ENCODE measurements at places on chromosomes 5 and 9.

DNA sequence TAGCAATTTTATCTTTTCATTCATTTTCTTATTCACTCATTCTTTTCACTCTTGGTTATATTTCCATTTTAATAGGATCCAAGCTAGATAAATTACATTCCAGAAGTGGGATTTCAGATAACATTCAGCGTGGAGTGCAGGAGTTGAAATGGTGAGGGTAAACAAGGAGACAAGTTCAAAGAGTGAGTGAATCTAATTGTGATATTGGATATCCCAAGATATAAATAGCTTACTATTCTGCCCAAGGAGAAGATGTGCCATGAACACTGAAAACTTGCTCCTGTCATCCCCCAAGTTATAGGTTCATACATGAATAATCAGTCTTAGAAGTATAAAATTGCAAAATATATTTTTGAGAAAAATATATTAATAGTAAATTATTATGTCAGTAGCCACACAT lies 459.3 kb downstream of the CETN3 start:
- no peak for DNase-seq

- DNase-seq: no peak
Observed at GRCh38 chr5:135309391-135310327, 89.4 kb downstream of the MACROH2A1 start.

- no peak for DNase-seq
Observed at GRCh38 chr9:4859035-4859434, 66.3 kb downstream of the RCL1 start.

DNA sequence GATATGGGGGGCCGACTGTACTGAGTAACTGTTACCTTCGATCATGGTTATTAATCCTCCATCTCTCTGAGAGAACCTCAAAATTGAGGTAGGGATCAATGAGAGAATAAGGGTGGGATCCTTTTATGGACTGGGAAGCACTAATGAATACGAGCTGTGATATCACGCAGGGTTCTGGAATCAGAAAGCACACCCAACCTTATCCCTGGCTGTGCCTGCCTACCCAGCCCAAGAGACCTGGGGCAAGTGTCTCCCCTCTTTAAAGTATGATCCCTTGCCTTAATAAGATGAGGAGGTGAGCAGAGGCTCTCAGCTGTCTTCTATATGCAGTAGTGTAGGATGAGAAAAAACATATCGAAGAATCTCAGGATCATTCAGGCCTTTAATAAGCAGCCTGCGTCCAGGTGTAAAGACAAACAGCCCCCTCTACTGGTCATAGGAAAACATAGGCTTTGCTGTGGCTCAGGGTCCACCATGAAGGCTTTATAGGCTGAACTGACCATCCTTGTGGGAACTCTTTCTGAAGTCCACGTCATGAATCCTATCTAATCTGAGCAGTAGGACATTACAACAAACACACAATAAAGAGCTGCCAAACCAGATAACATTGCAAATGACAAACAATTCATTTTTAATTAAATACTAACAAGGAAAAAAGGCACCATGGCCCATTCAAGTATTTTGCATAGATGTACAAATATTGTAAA lies 16.8 kb downstream of the NIPAL4 start:
- DNase-seq: peak; percentile 57

DNA sequence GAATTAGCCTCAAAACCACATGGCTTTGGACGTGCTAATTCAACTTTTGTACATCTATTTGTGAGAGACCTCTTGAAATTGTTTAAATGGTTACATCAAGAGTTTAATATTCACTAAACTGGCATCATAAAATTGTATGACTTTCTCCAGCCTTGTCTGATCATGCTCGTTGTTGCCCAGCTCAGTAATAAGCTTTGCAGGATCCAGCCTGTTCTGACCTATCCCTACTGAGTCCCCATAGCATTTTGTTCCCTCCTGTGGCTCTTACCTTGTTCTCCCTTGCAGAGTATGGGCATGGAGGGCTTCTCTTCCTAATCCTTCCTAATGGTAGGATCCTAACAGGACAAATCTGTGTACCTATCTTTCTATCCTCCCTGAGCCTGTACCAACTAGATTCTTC lies 6.3 kb downstream of the EXOSC3 start:
- DNase-seq: no peak

DNA sequence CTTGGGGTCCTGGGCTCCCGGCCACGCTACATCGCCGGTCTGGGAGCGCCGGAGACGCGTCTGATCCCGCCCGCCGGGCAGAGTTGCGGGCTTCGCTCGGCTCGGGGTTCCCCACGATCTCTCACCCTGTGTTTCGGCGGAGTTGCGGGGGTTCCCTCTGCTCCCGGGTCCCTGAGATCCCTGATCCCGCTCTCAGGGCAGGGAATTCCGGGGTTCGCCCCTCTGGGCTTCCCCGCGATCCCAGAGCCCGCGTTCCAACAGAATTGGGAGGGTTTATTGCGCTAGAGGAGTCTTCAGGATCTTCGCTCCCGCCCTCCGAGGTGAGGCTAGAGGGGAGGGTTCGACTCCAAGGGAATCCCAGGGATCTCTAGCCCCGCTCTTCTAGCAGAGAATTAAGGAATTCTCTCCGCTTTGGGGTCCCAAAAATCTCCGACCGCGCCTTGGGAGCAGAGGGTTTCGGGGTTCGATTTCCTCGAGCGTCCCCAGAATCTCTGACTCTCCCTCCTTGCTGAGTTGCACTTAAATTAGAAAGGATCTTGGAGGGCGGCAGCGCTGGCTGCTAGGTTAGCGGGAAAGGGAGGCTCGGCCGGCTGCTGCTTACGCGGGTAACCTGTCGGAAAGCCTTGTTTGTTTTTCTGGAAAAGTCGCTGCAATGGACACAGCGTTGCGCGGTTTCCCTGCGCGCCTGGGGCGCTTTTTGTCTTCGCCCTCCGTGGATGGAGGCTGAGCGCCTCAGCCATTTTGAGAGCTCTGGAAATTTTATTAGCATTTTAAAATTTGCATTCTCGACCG lies 1.3 kb downstream of the DMRT1 start:
- DNase-seq: no peak

- DNase-seq: no peak
Observed at GRCh38 chr9:138073408-138073807, 195.8 kb downstream of the CACNA1B start.

- no peak for DNase-seq
Observed at GRCh38 chr5:139652788-139653241, 4.7 kb downstream of the CXXC5 start.

DNA sequence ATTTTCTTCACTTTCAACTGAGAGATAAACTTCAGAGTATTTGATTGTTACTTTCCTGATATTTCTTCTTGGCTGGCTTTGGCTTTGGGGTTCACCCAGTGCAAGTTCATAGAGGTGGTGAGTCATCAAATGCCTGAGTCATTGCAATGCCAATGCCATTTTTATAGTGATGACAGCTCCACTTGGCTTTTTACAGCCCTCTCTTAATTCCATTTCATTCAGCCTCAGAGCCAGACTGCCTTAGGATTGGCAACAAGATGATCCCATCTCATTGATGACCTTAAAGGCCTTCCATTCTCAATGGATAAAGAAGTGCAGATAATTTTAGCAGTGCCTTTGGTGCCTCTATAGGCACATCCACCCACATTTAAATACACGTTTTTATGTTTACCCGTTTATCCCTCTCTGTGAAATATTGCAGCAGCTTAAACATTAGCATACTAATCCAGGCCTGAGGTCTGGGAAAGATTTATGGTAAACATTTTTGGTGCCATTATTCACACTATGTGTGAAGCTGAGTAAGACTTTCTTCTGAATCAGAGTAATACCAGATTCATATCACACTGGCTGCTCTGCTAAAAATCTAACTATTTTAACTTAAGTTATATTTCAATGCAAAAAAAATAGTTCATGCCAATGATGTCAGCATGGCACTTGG lies 88.9 kb upstream of the TYRP1 start:
- no peak for DNase-seq

- DNase-seq: no peak
Observed at GRCh38 chr9:33860200-33860871, 43.4 kb downstream of the UBE2R2 start.
